ENCODE measurements at places on chromosomes 5 and 9. TPM values are rescaled to one million over a fixed set of nuclear protein-coding genes. Genes with fewer than 3 reads are reported as not detected.

GRCh38 chr9:83313781-83314180 is 224.4 kb downstream of the FRMD3 start:
- no peak for DNase-seq

GRCh38 chr9:98046180-98046543 is 10.4 kb upstream of the NANS start:
- DNase-seq: no peak

DNA sequence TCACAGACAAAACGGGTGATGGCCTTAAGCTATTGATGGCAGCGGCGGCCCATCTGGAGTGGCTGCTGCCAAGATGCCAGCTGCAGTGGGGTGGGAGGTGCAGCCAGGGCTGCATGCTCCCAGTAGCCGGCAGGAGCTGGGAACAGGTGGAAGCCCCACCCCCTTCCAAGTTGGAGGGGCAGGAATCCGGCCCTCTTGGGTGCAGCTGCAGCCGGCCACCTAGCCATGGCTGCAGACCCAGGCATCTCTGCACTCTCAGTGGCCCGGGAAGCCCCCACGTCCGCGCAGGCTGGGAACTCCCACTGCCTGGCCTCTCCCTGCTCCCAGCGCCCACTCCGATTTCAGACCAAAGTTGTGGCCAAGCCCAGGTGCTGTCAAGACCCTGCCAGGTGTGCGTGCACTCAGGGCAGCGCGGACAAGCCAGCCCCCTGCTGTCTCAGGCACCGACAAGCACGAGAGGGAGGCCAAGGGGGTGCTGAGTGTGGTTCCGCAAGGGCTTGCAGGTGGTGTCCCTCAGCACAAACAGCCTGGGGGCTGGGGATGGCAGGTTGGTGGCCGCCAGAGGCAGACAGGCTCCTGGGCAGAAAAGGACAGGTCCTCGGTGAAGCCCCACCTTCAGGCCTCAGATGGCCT is 115.1 kb upstream of the TSLP start:
- no peak for DNase-seq

DNA sequence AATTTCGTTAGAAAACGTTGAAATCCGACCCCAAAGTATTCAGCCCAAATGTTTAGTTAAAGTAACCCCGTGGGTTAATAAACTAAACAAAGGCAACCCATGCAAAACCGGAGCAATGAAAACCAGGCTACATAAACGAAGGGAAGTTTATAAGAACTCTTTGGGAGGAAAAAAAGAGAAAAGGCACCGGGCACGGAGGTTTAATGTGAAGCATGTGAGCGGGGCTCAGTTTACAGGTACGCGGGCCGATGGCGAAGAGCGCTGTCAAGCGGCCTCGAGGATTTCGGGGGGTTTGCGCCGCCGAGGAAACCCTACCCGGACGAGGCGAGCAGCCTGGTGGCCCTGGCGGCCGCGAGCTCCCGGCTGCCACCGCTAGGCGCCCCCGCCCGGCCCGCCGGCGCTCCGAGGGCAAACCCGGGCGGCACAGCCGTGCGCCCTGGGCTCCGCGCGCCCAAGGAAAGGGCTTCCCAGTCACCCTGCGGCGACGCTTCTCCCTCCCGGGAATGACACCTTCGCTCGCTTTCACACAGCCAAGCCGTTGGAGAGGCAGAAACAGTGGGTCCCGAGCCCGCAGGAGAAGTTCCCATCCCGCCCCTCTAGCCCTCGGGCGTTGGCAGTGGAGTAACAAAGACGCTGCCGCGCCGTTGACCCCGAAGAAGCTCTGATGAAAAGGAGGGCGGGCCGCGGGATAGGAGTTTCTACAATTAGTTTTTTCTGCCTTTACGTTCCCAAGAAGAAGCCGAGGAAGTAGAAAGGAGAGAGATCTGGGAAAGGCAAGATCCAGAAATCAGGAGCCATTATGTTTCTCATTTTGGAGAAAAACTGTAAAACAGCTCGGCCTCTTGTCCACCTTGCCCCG is 126.0 kb downstream of the TMEM174 start:
- no peak for DNase-seq

GRCh38 chr9:78295731-78296130 is 1.2 kb upstream of the PSAT1 start:
- no peak for DNase-seq

DNA sequence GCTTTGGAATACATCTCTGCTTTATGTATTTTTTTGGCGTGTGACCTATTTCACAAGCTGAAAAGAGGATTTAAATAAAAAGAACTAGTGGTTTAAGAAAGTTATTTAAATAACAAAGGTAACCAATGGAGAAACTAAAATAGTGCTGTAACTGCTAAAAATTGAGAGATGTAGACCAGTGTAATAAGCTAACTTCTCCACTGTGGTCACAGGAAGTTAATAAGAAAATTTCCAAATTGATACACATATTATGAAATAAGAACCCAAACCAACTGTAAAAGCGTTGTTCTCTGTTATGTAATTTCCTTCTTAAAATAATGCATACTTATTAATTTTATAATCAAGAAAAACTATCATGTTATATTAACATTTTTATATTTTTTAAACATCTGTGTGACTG is 29.1 kb upstream of the ZFAND5 start:
- no peak for DNase-seq

GRCh38 chr5:111615054-111615453 is 102.7 kb upstream of the STARD4 start:
- DNase-seq: no peak

DNA sequence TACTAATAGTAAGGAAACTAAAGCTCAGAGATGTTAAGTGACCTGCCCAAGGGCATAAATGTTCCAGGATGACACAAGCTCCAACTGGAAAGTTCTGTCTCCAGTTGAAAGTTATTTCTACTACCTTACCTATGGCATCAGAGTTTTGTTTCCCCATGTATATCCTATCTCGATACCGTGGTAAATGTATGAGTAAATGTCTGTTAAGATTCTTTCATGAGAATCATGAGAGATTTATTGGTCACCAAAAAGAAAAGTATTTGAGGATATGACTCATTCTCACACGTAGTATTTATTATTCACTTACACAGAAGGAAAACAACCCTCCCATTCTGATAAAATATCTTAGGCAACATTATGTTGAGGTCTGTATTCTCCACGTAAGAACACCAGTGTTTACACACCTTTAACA is 11.1 kb upstream of the SHOC1 start:
- DNase-seq: peak; percentile 79

DNA sequence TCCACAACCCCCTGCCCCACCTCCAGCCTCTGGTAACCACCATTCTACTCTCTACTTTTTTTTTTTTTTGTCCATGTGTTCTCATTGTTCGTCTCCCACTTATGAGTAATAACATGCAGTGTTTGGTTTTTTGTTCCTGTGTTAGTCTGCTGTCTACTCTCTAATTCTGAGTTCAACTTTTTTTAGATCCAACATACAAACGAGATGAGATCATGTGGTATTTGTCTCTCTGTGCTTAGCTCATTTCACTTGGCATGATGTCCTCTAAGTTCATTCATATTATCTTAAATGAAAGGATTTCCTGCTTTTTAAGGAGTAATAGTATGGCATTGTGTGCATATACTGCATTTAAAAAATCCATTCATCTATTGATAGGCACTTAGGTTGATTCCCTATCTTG is 130.9 kb downstream of the NMUR2 start:
- DNase-seq: no peak

The ZNF474 gene
- 0.08 TPM for total RNA-seq

The RPL37 gene
- 2,054 TPM for total RNA-seq

The FAM221B gene
- total RNA-seq: not detected

The LHX3 gene
- total RNA-seq: not detected

The SOHLH1 gene
- not detected for total RNA-seq

The ANKRD34B gene
- total RNA-seq: not detected
